ENCODE measurements at places on chromosomes 4 and X.
A peak's percentile ranks its signal among the peaks of the same experiment; 100 is the strongest.

DNA sequence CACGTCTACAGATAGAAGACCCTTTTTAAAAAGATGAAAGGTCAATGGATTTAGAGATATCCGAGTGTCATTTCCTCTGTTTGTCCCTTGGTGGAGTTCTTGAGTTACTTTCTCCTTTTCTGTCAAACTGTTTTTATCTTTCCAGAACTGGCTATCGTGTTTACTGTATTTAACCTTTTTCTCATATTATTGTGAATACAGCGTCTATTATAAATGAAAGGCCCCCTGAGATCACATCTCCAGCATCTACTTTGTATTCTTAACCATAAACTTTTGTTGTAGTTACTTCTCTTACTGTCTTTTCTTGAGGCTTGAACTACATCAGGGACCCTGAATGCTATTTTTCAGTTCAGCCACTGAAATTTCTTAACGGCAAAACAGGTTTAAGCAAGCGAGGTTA is 4.0 kb upstream of the PCDH7 start:
- peak; percentile 56 for DNase-seq

DNA sequence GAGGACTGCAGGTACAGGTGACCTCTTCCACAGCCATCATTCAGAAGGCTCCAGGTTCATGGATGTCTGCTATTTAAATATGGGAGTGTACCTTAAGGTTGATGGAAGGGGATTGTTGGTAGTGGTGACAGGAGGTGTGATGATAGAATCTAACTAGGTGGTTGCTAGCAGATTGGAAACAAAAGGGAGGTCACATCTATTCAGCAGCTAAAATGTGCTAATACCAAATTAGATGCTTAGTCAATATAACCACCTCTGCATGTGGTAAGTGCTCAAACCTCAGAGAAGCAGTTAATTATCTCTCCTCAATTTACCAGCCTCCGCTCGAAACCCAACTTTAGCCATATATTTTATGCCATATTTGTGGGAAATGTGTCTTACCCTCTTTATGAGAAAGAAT is 98.7 kb upstream of the CCSER1 start:
- DNase-seq = no peak

GRCh38 chrX:154334496-154334895 is 38.9 kb downstream of the TKTL1 start:
- no peak for DNase-seq

GRCh38 chrX:109268340-109268739 is 213.5 kb downstream of the GUCY2F start:
- DNase-seq = no peak

GRCh38 chr4:186472948-186473347 is 82.4 kb downstream of the MTNR1A start:
- DNase-seq = no peak

DNA sequence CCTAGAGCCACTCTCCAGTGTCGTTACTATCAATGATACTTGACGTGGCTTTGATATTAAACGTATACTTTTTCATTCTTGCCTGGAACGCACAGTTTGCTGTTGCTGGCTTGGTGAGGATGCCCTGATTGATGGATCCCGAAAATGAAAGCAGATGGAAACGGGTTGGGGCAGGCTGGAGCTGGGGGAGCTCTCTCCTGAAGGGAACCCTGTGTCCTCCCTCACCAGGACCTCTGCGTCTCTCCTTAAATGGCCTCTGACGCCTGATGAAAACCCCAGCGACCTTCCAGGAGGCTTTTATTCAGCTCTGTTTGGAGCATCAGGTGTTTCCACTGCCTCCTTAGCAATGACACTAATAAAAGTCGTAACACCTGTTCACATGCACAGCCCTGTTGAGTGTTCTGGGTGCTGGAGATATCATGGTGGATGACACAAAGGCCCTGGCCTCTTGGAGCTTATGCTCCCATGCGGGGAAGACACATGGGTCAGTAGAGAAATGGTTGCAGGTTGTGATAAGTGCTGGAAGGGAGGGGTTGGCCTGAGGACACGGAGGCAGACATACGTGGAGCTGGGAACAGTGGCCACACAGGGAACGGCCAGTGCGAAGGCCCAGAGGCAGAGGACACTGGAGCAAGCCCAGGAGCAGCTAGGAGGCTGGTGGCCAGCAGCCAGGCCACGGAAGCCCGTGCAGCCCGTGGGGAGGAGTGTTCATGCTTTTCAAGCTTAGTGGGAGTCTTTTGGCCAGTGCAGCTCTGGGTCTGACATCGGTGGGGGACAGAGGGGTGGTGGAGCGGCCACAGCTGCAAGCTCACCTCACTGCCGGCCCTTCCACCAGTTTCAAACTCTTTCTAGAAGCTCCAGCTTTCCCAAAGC is 7.5 kb downstream of the MSANTD1 start:
- no peak for DNase-seq

DNA sequence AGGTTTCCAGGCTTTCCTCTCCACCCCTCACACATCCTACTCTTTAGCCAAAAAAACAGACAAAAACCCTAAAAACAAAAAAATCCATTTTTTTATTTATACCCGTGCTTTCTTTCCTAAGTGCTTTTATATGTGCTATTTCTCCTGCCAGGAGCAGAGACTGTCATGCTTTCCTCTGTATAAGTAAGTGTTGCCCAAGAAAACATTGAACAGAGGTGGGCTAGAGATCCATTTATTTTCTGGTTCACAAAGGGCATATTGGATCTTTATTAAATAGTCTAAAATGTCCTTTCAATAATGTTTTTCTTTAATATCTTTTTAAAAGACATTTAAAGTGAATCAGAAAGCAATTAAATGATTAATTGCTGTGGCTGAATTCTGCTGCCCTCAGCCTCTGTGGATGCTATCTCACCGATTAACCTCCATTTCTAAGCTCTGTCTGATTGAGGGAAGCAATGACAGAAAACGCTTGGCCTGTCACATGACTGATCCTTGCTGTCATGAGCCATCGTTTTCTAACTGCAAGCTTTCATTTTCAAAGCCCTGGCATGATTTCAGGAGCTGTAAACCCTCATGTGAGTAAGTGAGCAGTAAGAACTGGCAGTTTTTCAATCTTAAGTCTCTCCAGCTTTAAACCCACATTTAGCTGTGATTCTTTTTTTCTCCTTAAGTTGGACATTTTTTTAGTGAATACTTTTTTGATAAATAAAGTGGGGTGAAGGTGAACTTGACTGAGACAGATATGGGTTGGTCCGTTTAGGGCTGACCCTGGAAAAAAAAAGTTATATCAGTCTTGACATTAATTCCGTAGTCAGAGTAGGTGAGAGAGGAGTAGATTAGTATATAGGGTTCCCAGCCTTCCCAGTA is 180.7 kb upstream of the PGRMC2 start:
- no peak for DNase-seq

DNA sequence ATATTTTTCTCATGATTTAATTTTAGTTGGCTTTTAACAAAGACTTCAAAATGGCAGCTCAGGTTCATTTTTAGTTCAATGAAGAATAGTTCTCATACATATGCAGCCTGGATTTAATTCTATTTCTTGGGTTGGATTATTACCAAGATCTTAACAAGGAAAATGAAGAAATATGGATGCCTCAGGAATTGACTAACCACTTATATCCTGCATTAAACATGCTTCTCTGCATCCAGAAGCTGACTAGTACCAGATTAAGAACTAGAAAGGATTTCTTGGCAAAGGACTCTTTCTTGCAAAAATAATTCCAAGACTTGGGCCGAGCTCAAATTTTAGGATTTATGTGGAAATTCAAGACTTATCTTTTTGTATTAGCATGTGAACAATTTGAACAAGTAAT is 5.6 kb upstream of the KLHL2 start:
- no peak for DNase-seq

DNA sequence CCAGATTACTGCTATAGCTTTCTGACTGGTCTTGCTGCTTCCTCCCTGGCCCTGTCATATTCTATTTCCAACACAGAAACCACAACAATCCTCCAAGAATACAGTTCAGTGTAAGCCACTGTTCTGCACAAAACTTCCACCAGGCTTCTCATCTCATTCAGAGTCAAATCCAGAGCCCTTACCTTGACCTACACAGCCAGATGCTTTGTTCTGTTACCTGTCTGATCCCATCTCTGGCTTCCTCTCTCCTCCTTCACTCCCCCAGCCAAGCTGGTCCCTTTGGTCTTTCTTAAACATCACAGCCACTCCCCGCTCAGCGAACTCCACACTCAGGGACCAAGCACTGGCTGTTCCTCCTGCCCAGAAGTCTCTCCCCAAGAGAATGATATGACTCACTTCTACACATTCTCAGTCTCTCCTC is 84.8 kb upstream of the BMP2K start:
- no peak for DNase-seq

DNA sequence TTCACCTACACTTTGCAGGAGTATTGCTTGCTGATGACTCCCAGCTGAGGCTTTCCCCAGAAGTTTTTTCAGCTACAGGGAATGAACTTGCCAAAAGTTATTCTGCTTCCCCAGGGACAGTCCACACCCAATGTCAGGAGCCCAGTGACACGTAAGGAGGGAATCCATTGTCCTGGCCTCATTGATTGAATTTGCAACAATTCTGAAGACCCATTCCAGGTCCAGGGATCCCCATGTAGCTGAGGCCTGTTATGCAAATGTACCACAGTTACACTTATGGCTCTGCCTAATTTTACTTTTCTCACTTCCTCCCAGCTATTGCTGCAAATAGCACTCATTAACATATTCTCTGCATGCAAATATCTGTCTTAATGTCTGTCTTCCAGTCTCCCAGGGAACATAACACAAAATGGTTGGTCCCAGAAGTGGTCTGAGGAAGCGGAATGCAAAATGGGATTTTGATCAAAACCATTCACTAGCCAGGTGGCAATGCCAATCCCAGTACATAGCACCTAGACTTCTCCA is 113.7 kb upstream of the ACTRT1 start:
- no peak for DNase-seq

- no peak for DNase-seq
Measured at GRCh38 chr4:1178300-1179088, 6.1 kb upstream of the SPON2 start.
